ENCODE measurements at places on chromosomes 13 and 19.

GRCh38 chr13:112144616-112145550 is 77.9 kb downstream of the SOX1 start:
- no peak for DNase-seq

GRCh38 chr19:48997972-48998371 is 4.3 kb downstream of the RUVBL2 start:
- DNase-seq, result no peak

GRCh38 chr19:46387713-46388130 is 25.6 kb downstream of the CCDC8 start:
- no peak for DNase-seq

- no peak for DNase-seq
Observed at GRCh38 chr19:18253716-18254115, 20.5 kb downstream of the IQCN start.

GRCh38 chr19:14168259-14168972 is 32.0 kb upstream of the ASF1B start:
- no peak for DNase-seq

- DNase-seq, result no peak
Observed at GRCh38 chr13:52848455-52849195, at the start of gene PCDH8. PCDH8 (minus strand) TSS chr13:52848640; CDS start chr13:52848436, 204 bp downstream.

GRCh38 chr13:24693862-24694471 is 13.8 kb downstream of the ATP12A start:
- no peak for DNase-seq

DNA sequence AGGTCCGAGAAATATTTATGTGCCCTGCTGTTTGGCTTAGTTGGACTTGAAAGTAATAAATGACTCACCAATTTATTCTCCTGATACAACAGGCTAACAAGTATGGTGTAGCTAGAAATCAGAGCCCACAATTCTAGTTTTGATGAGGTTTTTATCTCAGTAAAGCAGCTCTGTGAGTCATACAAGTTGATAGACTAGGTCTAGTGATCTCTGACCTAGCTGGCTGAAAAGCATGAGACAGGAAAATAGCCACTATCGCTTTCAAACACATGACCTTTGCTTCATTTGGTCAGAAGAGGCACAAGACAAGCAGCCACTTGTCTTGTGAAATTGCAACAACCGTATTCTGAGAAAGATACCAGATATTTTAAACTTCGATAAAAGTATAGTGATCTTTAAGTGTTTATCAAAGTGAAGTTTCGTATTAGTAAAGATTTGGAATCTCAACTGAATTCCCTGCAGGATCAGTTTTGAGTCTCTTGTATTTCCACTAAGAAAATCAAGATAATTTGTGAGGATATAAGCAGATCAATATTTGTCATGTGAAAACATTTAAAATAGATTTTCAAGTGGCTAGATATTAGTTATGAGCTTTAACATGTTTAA is 126.7 kb downstream of the MAB21L1 start:
- DNase-seq, result no peak

DNA sequence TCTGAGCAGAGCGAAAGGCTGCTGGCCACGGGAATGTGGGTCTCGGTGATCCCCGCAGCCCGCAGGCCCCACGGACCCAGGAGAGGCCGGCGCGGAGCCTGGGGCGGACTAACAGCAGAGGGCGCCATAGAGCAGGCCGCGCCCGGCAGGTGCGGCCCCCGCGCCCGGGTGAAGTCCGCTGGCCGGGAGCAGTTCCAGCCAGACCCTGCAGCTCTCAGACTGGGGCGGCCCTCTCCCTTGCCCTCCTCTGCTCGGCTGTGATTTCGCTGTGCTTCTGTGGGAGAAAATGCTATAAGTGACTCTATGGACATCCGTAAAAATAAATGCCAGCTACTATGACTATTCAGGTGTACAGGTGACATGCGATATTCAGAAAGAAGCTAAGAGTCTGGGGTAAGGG is 37.7 kb downstream of the GSX1 start:
- no peak for DNase-seq

GRCh38 chr13:51959773-51960172 is 51.5 kb downstream of the ATP7B start:
- no peak for DNase-seq

GRCh38 chr13:20390526-20391175 is 135.0 kb downstream of the CRYL1 start:
- DNase-seq, result no peak

- DNase-seq, result no peak
Observed at GRCh38 chr19:57786906-57787305, 17.4 kb downstream of the ZNF586 start.
